Activated CD4-positive, alpha-beta T cell treated with anti-CD3 and anti-CD28 coated beads, Interleukin-2, amount 50 U/mL, for 24 hours (primary cell): ENCODE measurements at places on chromosomes 7 and 10.

- DNase-seq, result no peak
Observed at GRCh38 chr10:112666094-112666493, 219.1 kb downstream of the VTI1A start.

DNA sequence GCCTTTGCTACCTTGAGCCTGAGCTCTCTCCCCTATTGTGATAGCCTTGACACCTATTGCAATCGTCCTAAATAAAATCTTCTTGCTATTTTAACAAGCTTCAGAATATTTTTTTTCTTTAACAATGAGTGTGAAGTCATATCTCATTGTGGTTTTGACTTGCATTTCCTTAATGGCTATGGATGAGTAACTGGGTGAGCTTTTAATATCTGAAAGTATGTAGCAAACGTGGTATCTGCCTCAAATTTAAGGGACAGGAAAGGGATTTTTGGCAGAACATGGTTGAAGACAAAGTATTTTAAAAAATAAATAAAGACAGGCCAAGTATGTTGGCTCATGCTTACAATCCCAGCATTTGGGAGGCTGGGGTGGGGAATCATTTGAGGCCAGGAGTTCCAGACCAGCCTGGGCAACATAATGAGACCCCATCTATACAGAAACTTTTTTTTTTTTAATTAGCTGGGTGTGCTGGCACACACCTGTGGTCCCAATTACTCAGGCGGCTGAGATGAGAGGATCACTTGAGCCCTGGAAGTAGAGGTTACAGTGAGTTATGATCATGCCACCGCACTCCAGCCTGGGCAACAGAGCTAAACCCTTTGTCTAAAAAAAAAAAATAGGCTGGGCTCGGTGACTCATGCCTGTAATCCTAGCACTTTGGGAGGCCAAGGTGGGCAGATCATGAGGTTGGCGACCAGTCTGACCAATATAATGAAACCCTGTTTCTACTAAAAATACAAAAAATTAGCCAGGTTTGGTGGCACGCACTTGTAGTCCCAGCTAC is 319.3 kb upstream of the NRP1 start:
- DNase-seq, result no peak

DNA sequence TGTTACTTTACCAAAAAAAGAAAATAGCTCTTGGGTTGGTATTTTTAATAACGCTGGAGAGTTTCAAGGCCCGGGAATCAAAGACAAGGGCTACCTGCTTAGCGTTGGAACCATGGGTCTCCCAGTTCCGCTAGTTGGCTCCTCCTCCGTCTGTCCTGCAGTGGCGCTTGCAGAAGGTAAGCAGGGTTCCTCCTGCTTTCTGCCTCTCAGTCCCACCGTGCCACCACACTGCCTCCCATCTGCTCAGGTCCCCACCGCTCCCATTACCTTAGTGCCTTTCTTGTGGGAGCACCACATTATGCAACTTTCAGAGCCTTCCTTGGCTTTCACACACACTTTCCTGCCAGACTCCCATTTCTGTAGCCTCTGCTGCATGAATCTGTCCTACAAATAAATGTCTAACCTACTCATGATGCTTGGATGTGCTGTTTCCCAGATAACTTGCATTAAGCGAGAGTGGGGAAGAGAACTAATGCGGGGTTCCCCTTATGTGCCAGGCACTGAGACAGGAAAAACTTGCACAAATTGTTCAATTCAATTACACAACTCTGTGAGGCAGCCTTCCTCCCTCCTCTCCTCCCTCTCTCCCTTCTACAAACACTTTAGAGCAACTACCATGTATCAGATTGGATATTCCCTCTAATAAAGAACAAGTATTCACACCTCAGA is 124.5 kb downstream of the AOAH start:
- no peak for DNase-seq

DNA sequence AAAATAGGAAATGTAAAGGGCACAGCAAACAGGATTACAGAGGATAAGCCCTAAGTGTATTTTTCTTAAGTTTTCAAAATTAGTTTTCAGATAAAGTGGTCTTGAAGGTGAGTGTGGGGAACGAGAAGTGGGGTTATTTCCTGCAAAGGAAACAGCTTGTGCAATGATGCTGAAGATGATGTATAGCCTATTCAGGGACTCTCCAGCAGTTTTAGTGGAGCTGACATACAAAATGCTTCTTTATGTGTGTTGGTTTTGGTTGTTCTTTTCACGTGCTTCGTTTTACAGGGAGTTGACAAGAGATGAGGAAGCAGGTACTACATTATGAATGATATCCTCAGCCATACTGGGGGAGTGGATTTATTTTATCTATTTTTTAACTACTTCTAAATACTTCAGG is 20.5 kb downstream of the CASD1 start:
- DNase-seq, result no peak

DNA sequence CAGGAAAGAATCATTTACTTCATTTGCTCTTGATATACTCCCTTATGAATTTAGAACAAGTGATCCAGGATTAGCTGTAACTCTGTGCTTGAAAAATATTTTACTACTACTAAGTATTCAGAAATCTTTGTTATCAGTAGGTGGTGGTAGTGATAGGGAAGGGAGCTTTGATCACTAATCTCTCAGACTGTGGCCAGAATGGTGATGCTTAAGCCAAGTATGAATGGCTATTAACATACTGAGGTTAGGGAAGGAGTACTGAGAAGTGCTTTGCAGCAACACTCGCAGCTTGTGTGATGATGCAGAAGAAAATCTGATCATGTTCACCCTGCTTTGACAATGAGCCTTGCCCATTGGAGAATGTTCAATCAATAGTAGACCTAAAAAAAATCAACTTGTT is 29.3 kb downstream of the AP3M1 start:
- no peak for DNase-seq

GRCh38 chr10:88260329-88261051 is 322.6 kb downstream of the RNLS start:
- DNase-seq, result no peak
